Natural killer cell treated with Interleukin-12 subunit alpha and Interleukin-12 subunit beta and Interleukin-15 and Interleukin-18, amount 100 ng/mL, for 72 hours (primary cell): ENCODE measurements at places on chromosomes 2 and 18. TPM values are rescaled to one million over a fixed set of nuclear protein-coding genes. Genes with fewer than 3 reads are reported as not detected.

The ASAP2 gene
- not detected for total RNA-seq

The NAGK gene
- 104 TPM for total RNA-seq

The IL36B gene
- total RNA-seq: not detected

The DLX1 gene
- total RNA-seq: not detected

The IL1B gene
- 12.0 TPM for total RNA-seq

The GRP gene
- not detected for total RNA-seq

The CCDC74A gene
- 2.1 TPM for total RNA-seq

The FBXO41 gene
- 40.1 TPM for total RNA-seq

The FZD7 gene
- total RNA-seq: 1.6 TPM

The DPP4 gene
- 89.4 TPM for total RNA-seq

The CDK5R2 gene
- total RNA-seq: not detected

The ALLC gene
- not detected for total RNA-seq

The LONRF2 gene
- total RNA-seq: not detected

The C2orf80 gene
- total RNA-seq: not detected

The USP34 gene
- 92.3 TPM for total RNA-seq

The AOX1 gene
- total RNA-seq: 0.26 TPM

The MC5R gene
- not detected for total RNA-seq

The FN1 gene
- total RNA-seq: 8.8 TPM

The SCN9A gene
- total RNA-seq: 1.0 TPM

The TRABD2A gene
- 6.6 TPM for total RNA-seq

The CNDP1 gene
- not detected for total RNA-seq

The HRH4 gene
- 0.53 TPM for total RNA-seq

The CROCC2 gene
- not detected for total RNA-seq

The SLC5A7 gene
- not detected for total RNA-seq

The KIF5C gene
- total RNA-seq: 8.6 TPM

The DNAJC5G gene
- total RNA-seq: not detected

The KRTCAP3 gene
- 2.2 TPM for total RNA-seq

The VIT gene
- total RNA-seq: not detected

The KCNS3 gene
- not detected for total RNA-seq

The COL5A2 gene
- total RNA-seq: 0.53 TPM

The VWA3B gene
- not detected for total RNA-seq

The MYOM1 gene
- total RNA-seq: 0.98 TPM

The MROH2A gene
- total RNA-seq: not detected

The CDKL4 gene
- not detected for total RNA-seq

The PLEKHH2 gene
- total RNA-seq: 0.26 TPM

The MALL gene
- total RNA-seq: not detected

The SLC30A3 gene
- not detected for total RNA-seq

The ATP6V1C2 gene
- total RNA-seq: not detected

The TFCP2L1 gene
- total RNA-seq: 0.19 TPM

The AKAIN1 gene
- not detected for total RNA-seq

The IL36G gene
- not detected for total RNA-seq

The FOXD4L1 gene
- 0.17 TPM for total RNA-seq

The ARHGAP28 gene
- total RNA-seq: not detected

The SP110 gene
- total RNA-seq: 85.8 TPM

The SERPINB7 gene
- not detected for total RNA-seq

The DSG1 gene
- total RNA-seq: not detected

The TMEM150A gene
- 6.4 TPM for total RNA-seq

The CPLX4 gene
- not detected for total RNA-seq

The RGPD8 gene
- 19.5 TPM for total RNA-seq

The MTX2 gene
- total RNA-seq: 20.4 TPM

The AQP12A gene
- total RNA-seq: not detected

The FOXI3 gene
- total RNA-seq: not detected

The CRYGC gene
- total RNA-seq: not detected

The SCG2 gene
- total RNA-seq: 0.21 TPM
